ELF-1 (cell line): ENCODE measurements at places on chromosomes 4 and X.

GRCh38 chr4:101283434-101283833 is 63.9 kb downstream of the PPP3CA start:
- DNase-seq = no peak

DNA sequence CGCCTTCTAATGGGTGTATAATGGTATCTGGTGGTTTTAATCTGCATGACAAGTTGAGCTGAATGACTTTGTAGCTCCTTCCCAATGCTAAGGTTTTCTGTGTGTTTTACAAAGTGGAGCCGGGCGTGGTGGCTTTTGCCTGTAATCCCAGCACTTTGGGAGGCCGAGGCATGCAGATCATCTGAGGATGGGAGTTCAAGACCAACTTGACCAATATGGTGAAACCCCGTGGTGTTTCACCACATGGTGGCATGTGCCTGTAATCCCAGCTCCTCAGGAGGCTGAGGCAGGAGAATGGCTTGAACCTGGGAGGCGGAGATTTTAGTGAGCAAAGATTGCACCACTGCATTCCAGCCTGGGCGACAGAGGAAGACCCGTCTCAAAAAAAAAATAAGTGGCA is 28.9 kb downstream of the ARFIP1 start:
- peak; percentile 61 for DNase-seq

DNA sequence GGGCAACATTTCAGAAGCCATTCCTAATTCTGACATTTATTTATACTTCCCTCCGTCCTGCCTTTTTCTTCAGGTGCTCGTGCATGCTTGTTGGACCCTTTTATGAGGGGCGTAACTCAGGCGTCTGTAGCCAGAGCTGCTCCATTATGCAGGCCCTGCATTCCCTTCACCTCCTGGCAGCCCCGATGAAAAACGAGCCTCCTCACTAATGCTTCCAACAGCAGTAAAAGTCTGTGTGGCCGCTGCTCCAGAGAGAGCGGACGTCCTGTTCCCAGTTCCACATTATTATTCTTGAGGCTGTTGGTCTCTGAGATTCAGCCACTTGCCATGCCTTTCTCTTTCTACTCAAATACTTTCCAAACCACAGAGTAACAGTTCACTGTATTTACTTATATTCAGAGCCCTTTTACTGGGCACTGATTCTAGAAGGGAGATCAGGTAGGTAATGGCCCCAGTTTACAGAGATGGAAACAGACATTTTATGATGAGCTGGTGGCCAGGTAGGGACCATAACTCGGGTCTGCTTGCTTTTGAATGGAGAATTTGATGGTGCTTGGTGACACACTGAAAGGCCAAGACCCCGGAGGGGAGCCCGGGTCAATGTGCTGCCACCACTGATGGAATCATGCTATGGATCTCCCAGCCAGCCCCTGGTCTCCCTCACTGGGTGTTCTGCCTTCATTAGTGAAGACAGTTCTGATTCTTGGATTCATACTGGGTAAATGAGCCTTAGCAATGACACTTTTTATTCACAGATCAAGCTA is 101.0 kb downstream of the GATB start:
- DNase-seq = no peak

- no peak for DNase-seq
These were observed 145.8 kb downstream of the PRKX start for GRCh38 chrX:3567686-3568085.

GRCh38 chrX:69506617-69507499 is 2.7 kb downstream of the NALF2 start:
- peak; percentile 17 for DNase-seq

- no peak for DNase-seq
These were observed 931.7 kb downstream of the CENPC start for GRCh38 chr4:66613591-66613990.

- DNase-seq = no peak
These were observed 866 bp upstream of the EMD start for GRCh38 chrX:154378059-154378798.

DNA sequence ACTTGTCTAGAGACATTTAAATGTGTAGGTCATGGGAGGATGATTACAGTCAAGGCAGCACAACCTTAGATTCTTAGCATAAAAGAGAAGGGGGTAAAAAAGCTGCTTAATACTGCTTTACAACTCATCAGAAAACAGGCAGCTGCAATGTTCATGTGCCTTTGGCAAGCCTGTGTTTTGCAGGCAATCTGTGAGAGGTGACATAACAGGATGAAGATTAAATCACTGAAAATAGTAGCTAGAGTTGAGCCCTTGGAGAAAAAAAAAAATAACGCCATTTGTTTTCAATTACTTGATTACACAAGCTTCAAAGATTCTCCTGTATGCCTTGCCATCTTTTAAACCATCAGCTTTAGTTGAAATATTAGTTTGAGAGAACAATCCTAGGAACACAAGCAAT is 847.6 kb upstream of the LCORL start:
- DNase-seq = no peak

GRCh38 chr4:16684097-16684496 is 214.3 kb downstream of the LDB2 start:
- no peak for DNase-seq

GRCh38 chr4:21991050-21991449 is 42.5 kb upstream of the KCNIP4 start:
- DNase-seq = no peak

- DNase-seq = no peak
These were observed 6.2 kb downstream of the SLC35A2 start for GRCh38 chrX:48905090-48905790.

GRCh38 chr4:41505161-41505661 is 32.7 kb upstream of the LIMCH1 start:
- DNase-seq = no peak

GRCh38 chr4:183249854-183250253 is 70.2 kb downstream of the CLDN22 start:
- no peak for DNase-seq

DNA sequence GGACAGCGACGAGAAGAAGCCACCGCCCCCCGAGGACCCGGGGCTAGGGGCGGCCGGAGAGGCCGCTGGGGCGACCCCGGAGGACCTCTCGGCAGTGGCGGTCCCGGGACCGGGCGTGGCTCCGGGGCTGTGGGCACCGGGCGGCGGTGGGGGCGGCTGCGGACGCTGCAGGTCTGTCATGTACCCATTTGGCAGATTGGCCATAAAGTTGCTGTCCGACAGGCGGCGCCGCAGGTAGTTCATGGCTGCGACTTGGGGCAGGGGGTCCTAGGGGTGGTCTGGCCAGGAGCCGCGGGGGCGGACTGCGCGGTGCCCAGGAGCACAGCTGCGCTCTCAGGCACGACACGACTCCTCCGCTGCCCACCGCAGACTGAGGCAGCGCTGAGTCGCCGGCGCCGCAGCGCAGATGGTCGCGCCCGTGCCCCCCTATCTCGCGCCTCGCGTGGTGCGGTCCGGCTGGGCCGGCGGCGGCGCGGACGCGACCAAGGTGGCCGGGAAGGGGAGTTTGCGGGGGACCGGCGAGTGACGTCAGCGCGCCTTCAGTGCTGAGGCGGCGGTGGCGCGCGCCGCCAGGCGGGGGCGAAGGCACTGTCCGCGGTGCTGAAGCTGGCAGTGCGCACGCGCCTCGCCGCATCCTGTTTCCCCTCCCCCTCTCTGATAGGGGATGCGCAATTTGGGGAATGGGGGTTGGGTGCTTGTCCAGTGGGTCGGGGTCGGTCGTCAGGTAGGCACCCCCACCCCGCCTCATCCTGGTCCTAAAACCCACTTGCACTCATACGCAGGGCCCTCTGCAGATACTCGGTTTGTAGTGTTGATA is at the start of gene SYN1:
TSS of gene SYN1 (minus strand) at position 372 of the 817 bp plus-strand sequence. CDS start at position 243, 129 bp downstream.
- DNase-seq = peak; percentile 94

DNA sequence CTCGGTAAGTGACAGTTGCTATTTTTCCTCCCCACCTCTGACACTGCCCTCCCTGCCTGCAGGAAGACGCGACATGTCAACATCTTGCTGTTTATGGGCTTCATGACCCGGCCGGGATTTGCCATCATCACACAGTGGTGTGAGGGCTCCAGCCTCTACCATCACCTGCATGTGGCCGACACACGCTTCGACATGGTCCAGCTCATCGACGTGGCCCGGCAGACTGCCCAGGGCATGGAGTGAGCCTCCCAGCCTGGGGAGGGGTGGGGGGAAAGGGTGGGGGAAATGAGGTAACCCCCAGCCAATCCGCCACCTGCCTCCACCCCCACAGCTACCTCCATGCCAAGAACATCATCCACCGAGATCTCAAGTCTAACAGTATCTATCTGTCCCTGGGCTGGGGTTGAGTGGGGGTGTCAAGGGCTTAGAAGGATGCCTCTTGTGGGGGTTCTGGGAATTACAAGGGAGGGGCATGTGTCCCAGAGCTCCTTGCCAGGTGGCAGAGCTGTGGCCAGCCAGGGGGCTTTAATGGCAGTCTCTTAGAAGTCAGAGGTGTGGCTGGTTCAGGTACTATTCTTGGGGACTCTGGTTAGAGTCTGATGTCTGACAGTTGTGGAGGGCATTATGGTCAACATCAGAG is 7.8 kb downstream of the ARAF start:
- peak; percentile 69 for DNase-seq

DNA sequence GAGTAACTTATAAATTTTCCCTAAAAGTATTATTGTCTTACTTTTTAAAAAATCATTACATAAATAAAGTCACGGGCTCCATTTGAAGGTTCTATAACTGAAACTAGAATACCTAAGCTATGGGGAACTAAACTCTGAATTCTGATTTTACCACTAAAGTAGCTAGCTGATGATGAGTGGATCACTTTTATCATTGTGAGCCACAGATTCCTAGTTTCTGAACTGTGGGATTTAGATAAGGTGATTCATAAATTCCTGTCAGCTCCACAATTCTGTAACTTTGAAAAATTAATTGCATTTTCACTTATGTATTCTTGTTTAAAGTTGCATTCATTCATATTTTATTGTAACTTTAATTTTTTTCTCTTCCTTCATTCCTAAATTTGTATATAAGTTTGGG is 540.9 kb downstream of the GBA3 start:
- DNase-seq = no peak

GRCh38 chrX:150692296-150692695 is 900 bp upstream of the MTMR1 start:
- DNase-seq = no peak

DNA sequence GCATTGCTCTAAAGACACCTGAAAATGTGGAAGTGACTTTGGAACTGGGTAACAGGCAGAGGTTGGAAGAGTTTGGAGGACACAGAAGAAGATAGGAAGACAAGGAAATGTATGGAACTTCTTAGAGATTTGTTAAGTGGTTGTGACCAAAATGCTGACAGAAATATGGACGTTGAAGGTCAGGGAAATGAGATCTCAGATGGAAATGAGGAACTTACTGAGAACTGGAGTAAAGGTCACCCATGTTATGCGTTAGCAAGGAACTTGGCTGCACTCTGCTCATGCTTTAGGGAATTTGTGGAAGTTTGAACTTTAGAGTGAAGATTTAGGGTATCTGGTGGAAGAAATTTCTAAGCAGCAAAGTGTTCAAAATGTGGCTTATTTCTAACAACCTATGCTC is 99.4 kb downstream of the FAM13A start:
- DNase-seq = no peak

DNA sequence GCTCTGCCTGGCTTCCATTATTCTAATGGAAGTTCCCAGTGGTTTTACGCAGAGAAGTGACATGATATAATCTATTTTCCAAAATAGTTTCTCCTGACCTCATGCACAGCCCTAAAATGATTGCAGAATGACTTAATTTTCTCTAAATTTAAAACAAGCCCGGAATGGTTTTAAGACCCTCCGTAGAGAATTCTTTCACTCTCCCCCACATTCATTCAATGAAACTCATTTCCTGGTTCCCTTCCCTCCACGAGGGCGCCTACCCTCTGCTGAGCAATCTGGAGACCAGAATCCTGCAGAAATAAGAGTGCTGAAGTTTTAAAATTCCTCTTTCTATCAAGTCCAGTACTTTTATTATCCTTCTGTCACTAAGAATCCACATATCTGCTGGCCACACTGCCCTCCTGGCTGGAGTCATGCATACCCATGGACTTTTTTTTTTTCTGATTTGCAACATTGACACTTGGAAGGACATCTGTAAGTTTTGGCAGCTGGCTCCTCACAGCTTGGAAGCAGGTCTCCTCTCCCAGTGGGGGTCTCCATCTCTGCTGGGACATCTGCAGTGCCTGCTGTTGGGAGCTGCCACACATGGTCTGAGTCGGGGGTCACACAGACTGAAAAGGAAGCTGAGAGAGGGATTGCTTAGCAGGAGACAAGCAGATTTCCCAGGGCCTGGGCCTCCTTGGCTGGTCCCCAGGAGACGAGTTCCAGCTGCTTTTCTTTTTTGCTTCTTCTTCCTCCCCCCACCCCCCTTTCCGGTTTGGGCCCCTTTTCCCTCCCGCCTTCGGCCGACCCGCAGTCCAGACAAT is 86.1 kb downstream of the SOWAHB start:
- no peak for DNase-seq

GRCh38 chr4:10080589-10081217 is 35.9 kb downstream of the WDR1 start:
- no peak for DNase-seq

GRCh38 chrX:43809463-43809862 is 72.8 kb downstream of the MAOB start:
- no peak for DNase-seq

DNA sequence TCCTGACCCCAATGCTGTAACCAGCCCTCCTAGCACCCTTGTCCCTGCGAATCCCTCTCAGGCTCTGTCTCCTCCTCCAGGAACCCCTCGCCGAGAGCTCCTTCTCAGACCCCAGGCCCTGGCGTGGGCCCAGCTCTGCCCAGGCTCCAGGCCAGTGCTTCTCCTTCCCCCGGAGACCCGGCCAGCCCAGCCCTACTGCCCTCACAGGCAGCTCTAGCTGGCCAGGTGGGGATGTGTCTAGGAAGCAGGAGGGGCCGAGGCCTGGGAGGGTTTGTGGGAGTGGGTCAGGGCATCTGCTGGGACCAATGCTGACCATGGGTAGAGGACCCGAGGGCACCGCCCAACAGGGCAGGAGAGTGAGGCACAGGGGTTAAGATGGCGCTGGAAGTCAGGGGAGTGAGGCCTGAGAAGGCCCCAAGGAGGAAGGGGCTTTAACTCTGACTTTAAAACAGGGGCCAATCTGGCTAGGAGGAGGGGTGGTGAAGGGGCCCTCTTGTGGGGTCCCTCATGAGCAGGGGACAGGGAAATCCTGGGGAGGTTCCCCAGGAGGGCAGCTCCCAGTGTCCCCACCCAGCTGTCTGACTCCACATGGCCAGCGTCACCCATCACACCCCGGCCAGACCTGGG is 64.7 kb upstream of the NKX1-1 start:
- no peak for DNase-seq

DNA sequence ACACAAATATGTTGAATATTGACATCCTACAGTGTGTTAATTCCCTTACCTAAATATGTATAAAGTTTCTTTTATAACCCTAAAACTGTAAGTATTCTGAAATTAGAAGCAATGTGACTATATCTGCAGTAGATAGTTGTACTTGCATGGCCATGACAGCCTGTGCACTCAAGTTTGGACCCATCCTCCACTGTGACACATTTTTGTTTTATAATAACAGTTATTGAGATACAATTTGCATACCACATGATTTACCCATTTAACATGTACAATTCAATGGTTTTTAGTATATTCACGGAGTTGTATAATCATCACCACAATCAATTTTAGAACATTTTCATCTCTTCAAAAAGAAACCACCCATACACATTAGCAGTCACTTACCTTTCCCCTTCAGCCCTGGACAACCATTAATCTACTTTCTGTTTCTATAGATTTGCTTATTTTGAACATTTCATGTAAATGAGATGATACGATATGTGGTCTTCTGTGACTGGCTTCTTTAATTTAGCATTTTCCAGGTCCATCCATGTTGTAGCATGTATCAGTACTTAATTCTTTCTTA is 29.6 kb downstream of the HERC3 start:
- no peak for DNase-seq
